ENCODE measurements at places on chromosomes 12 and 14.

DNA sequence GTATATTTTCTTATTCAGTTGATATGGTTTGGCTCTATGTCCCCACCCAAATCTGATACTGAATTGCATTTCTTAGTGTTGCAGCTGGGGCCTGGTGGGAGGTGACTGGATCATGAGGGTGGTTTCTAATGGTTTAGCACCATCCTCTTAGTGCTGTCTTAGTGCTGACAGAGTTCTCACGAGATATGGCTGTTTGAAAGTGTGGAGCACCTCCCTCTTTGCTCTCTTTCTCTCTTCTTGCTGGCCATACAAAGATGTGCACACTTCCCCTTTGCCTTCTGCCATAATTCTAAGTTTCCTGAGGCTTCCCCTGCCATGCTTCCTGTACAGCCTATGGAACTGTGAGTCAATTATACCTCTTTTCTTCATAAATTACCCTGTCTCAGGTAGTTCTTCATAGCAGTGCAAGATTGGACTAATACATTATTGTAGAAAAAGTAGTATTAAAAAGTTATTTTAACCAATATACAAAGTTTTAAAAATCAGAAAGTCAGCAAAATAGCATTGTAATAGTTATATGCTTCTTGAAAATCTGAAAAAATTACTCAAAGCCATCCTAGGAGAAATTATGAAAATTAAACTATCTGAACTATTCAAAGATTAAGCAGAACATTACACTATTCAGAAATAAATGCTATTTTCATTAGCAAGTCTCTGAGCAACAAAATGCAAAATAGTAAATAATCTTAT is 84.1 kb downstream of the PPP1R12A start:
- DNase-seq = no peak

GRCh38 chr12:25320123-25321006 is 69.6 kb upstream of the KRAS start:
- peak; percentile 13 for DNase-seq

- DNase-seq = no peak
Measured at GRCh38 chr14:24092505-24093206, 1.5 kb upstream of the PCK2 start.

GRCh38 chr12:90499795-90500194 is 455.2 kb downstream of the CCER1 start:
- DNase-seq = no peak

- DNase-seq = no peak
Measured at GRCh38 chr14:80867091-80867490, 74.4 kb downstream of the CEP128 start.

DNA sequence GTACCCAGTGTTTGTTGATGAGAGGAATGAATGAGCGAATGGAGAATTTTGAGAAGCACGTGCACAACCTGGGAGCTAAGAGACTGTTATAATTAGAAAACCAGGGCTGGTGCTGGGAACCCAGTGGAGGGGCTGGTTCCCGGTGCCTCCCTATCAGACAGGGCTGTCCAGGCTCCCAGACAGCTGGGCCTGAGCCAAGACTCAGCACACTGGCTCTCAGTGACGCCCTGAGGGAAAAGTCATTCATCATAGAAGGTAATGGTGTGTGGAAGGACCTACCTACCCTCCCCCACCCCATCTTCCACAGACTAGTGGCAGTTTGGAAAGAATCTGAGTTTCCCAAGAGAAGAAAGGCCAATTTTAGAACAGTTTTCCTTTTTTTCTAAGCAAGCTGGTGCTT is 34.7 kb downstream of the KCNA5 start:
- no peak for DNase-seq
